ENCODE measurements at places on chromosomes 6 and 20.
A peak's percentile ranks its signal among the peaks of the same experiment; 100 is the strongest.

DNA sequence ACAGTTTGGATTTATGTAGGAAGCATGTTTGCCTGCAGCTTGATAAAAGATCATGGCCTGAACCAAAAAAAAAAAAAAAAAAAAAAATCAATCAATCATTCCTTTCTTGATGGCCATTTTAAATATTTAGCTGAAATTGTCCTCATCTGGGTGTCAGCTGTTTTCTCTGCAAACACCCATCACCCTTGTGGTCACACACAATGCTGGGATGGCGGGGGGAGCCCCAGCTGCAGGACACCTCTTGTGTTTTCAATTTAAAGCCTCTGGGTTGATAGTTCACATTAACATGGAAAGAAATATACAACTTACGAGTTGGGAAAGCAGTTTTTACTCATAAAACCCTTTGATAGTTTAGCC is 160.4 kb downstream of the ZFP64 start:
- DNase-seq: no peak

- DNase-seq: no peak
These were observed 19.3 kb upstream of the ZNF831 start for GRCh38 chr20:59144179-59144830.

- no peak for DNase-seq
These were observed 39.4 kb upstream of the TGM6 start for GRCh38 chr20:2341336-2341735.

GRCh38 chr6:148947621-148948444 is 201.0 kb downstream of the UST start:
- DNase-seq: peak; percentile 76

DNA sequence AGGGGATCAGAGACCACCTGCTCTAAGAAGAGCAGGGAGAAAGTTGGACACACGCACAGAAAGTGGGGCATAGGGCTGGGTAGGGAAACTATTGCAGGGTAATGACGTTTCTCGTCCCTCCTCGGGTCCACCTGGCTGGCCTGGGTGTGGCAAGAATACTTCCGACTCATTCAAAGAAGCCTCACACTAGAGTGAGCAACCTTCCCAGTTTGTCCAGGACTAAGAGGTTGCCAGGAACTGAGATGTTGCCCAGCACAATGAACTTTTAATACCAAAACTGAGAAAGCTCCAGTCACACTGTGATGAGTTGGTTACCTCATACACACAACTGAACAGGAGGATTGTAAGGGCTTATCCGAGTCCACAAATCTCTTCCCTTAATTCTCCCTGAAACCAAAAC is 74.5 kb upstream of the ADGRF1 start:
- no peak for DNase-seq

DNA sequence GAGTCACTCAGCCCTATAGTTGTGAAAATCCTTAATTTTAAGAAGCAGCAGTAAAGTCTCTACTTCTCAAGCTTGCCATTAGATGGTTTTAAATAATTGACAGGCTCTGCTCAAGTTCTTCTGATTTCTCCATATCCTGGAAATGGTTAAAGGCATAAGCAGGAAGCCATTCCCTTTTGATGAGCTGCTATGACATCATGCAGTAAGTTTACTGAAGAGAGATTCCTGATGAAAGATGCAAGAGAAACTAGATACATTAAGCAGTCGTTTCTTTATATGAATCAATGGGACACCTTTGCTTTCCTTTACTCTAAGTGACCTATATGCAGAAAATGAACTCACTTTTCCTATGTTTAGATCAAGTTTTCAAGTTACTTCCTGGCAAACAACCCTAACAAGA is 9.8 kb downstream of the POPDC3 start:
- DNase-seq: no peak

DNA sequence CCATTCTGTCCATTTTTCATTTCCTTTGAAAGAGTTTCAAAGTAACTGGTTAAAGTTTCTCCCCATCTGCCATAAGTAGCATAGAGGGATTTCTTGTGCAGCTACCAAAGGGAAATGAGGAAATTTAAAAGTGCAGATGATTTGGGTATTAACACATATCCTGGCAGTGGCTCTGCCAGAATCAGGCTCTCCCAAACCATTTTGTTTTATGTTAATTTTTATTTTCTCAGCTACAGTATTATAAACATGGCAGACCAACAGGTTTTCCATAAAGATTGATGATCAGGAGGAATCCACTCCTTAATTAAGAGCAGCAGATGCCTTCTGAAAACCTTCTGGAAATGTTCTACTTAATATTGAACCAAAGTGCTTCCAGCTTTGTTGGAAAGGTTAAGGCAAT is 13.9 kb downstream of the PLCB4 start:
- no peak for DNase-seq

DNA sequence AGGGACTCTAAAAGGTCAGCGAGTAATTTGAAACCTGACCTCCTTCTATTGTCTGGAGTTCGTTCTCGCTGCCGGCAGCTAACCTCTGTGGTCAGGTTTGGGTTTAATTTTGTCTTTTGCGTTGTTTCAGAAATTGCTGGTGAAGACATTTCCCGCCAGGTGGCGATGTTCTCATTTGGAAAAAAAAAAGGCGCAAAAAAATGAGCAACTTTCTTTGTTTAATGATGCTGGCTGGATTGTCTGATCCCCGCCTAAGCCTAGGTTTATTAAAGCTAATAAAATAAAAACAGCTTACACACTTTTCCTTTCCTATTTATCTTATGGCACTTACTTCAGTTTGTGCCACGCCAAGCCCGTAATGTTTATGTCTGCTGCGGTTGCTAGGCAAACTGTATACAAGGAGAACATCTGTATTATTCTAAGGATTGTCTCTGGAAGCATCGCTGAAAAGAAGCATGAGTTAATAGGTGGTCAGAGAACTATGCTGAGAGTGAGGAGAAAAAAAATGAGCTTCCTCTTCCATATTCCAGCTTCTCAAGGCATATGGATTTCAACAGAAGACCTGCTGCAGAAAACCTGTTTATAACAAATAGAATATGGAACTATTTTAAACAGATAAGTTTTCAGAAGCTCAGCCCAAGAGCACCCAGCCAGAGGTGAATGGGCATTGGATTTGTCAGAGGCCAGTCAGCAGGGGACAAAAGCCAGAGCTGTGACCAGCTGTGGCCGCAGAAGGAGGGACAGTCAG is 205.7 kb downstream of the DOK5 start:
- DNase-seq: no peak

GRCh38 chr20:64101731-64102621 is 5.4 kb downstream of the NPBWR2 start:
- peak; percentile 43 for DNase-seq

DNA sequence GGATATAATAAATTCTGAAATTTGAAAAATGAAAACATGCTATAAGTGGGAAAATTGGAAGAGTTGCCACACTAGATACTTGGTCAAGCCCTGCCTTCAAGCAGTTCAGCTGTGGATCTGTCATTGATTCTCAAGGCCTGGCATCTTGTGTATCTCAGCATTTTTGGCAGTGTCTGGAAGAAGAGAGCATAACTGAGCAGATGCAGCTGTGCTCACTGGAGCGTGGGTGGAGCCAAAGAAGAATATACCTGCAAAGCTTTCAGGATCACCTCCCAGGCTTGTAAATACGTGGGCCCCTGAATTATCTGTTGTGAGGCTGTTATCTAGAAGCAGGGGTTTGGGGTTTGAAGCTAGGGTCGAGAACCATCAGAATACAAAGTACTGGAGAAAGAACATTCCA is 31.3 kb upstream of the CHD6 start:
- no peak for DNase-seq

Measured in stimulated activated CD8-positive, alpha-beta memory T cell treated with anti-CD3 and anti-CD28 coated beads, Interleukin-7, amount 100 ng/mL, for 24 hours (primary cell).